ENCODE measurements at places on chromosomes 7 and 10.

GRCh38 chr7:156773966-156774365 is 119.0 kb downstream of the LMBR1 start:
- DNase-seq = no peak

DNA sequence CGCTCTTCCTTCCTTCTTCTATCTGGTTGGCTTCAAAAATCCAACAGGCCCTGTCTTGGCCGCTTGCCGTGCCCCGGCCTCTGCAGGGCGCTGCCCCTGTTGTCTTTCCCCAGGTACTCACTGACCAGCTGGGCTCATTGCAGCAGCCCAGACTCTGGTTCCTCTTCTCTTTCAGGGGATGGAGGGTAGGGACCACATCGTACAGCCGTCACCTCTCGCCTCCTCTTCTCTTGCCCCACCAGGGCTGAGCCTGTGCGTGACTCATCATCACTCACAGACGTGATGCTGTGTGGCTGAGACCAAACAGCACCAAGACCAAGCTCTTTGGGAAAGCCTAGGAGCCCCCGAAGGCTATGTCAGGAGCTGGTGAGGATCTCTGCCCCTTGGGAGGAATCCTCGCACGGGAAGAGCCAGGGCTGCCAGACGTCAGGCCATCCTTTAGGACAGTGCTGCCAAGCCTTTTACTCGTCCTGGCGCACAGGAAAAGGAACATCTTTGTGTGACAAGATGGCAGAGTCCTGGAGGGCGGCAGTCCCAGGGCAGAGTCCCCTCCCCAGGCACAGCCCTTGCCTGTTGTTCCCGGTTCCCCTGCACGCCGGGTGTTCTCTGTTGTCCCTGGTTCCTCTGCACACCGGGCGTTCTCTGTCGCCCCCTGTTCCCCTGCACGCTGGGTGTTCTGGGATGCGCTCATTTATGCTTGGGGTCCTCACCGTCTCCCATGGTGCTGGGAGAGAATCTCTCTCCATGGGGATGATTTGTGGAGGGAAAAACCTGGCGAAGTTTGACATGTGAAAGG is 188.5 kb upstream of the SHH start:
- no peak for DNase-seq

- DNase-seq = no peak
Observed at GRCh38 chr10:71526653-71527052, 129.9 kb downstream of the CDH23 start.

DNA sequence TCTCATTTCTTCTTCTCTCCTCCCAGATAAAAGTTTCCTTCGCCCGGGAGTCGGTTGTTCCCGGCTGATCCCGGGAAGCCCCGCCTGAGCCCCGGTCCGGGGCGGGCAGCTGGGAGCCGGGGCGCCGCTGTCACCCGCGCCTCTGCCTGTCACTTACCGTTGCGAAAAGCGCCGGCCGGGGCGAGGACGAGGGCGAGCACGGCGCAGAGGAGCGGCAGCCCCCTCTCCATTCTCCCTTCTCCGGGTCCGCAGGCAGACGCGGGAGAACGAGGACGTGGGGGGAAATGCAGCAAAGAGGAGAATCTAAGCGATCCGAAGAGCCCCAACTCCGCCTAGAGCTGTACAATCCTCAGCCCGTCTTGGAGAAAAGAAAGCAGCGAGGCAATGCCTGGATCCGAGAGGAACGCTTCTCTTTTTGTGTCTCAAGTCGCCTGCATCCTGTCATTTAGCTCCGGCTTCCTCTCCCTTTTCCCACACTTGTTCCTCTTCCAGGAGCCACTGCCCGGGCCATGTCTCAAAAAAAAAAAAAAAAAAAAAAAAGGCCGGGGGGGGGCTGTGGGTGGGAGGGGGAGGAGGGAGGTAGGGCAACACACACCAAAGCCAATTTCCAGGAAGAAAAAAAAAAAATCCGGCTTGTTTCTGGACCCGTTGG is at the start of gene NRP1:
Gene NRP1 (minus strand): TSS at position 515 of the 652 bp plus-strand sequence. CDS start 285 bp downstream, at position 230.
- DNase-seq = no peak

- no peak for DNase-seq
Observed at GRCh38 chr10:80579849-80580637, 42.3 kb downstream of the SH2D4B start.

DNA sequence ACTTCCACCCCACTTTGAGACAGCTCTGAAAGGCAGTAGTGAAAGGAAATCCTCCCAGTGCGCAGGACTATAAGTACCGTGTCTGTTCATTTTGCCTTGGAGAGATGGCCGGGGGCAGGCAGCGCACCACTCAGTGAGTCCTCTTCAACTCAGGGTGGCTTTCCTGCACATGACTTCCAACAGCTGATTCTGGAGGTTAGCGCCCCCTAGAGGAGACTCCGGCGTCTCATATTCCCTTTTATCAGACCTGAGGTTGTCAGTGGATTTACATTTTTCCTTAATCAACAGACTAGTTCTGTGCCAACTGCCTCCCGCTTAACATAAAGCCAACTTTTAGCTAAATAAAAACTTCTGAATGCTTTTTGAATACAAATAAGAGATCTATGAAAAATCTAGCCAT is 101.0 kb downstream of the HERPUD2 start:
- DNase-seq = no peak

GRCh38 chr7:95316588-95316987 is 7.7 kb downstream of the PON1 start:
- DNase-seq = no peak

DNA sequence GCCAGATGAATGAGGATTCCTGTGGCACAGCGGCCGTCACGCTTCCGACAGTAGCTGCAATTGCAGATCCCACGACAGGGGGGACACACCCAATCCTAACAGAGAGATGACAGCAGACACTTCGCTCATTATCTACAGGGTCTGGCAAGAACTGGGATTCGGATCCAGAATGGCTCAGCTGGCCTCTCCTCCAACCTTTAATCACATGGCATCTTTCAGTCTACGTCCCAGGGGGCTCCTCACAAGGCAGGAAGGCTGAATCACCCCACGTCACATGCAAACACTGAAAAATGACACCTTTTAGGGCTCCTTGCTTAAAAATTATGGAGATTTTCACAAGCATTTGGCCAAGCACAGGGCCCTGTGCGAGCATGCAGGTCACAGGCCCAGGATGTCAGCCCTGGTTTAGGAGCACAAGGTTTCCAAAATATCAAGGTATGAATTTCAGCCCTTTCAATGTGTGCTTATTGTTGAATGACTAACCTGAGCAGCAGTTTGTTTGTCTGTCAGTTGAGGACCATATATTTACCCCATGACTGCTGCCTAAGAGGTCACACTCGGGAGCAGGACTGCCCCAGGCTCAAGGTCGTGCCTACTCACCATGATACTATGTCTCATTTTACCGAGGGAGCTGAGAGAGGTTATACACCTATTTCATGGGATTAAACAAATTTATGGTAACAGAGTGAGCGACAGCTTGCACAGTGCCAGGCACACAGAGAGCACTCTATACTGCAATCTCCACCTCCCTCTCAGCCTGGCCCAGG is 42.5 kb downstream of the CDCA7L start:
- no peak for DNase-seq

DNA sequence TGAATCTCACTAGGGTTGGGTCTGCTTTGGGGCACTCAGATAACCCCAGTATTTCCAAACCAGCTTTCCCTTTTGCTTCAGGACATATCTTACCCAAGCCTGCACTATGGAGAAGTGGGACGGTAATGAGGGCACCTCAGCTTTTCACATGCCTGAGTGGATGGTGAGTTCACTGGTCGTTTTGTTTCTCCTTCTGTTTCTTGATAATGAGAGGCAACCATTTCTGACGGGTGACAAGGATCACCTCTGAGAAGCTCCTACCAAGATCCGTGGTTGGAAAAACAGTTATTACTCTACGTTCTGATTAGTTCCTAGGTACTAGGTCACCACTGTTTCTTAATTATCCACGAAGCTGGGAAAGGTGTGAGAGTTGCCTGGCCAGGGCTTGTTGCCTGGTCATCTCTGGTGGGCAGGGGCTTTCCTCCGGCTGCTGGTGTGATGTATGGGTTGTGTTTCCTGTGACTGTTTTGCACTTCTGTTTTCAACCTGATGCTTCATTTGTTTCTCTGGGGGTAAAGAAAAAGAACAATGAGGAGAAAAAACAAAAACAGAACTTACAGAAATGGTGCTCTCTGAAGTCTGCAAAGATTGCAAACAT is 65.7 kb upstream of the STRIP2 start:
- DNase-seq = no peak

DNA sequence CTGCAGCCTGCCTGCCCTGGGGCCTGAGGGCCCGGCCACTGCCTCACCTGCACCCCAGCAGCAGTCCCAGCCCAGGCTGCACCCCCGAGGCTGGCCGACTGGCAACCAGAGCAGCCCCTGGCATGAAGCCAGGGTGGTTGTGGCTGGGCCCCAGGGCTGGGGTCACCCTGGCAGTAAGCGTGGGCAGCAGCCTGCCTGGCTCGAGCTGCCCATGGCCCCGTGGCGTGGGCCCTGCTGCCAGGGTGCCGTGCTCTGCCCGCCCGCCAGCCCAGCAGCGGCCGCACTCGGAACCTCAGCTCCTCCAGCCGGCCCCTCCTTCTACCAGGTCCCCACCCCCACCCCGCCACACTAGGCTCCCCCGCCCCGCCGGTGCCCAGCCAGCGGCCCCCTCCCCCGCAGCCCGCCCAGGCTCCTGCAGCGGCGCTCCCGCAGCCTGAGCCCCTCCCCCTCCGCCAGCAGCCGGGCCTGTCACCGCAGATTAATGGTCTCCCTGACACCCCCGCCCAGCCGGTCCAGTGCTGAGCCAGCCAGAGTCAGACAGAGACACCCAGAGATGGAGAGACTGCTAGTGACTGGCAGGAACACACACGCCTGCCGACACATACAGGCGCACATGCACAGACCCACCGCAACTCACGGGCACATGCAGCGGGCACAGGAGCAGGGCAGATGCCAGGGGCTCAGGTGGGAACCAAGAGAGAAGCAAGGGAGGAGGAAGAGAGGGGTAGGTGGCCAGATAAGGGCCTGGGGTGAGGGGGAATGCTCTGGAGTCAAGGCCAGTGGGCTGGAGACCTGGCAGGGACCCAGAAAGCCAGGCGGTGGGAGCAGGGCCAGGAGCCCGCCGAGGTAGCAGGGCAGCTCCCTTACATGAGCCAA is 22.4 kb downstream of the KCNH2 start:
- DNase-seq = no peak

GRCh38 chr7:133015888-133016287 is 66.0 kb downstream of the CHCHD3 start:
- DNase-seq = no peak

DNA sequence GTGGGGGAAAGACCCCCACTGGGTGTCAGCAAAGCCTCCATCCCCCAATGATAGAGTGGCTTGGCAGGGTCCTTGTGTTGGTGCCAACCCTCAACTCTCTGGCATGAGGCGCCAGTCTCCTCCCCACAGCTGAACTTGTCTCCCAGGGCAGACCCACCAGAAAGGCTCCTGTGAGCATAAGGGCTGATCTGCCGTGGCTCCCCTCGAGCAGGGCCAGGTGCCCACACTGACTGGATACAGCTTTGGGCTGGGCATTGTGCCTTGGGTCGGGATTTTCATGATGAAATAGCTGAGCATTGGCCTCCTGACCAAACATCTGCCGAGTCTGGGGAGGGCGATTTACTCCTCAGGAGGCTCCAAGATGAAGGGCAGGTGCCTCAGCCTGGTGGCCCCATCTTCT is 68.1 kb upstream of the NPTX2 start:
- DNase-seq = no peak

GRCh38 chr10:79285315-79286197 is 61.7 kb upstream of the PPIF start:
- no peak for DNase-seq

DNA sequence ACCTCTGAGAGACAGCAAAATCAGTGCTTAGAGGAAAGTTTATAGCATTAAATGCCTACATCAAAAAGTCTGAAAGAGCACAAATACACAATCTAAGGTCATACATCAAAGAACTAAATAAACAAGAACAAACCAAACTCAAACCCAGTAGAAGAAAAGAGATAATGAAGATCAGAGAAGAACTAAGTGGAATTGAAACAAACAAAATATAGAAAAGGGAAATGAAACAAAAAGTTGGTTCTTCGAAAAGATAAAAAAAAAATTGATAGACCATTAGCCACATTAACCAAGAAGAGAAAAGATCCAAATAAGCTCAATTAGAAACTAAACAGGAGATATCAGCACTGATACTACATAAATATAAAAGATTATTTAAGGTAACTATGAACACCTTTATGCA is 280.0 kb upstream of the NRG3 start:
- no peak for DNase-seq

- no peak for DNase-seq
Observed at GRCh38 chr7:130500463-130500862, 8.6 kb downstream of the MEST start.

DNA sequence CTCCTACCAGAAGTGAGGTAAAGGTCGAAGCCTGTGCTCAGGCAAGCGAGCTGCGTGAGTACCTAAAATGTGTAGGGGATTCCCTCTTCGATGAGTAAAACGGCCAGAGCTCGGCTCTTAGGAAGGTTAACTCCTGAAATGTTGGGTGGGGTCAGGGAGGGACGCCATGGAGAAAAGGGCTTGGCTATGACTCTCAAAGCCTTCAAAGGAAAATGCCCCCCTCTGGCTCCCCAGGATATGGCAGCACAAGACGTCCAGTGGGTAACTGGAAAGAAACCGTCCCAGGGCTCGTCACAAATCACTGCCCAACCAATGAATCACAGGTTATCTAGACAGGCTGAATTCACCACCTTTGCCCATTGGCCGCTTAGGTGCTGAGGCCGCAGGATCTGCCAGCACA is 58.0 kb downstream of the CALML3 start:
- no peak for DNase-seq

DNA sequence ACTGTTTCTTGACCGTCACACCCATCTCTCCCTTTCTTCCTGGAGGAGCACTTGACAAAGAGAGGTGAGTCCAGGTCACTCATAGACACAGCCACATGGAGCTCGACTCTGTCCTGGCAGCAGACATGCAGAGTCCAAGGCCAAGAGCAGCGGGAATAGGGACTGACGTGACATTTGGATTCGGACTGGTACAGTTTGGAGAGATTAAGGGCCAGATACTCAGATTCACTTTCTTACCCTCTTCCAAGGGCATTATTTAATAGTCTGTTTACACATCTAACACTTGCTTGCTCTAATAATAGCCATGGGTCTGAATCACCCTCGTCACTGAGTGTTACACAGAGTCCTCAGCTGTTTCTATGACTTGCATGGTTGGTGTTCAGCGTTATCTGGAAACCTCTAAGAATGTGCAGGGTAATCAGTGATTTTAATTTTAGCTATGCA is 39.2 kb upstream of the OTUD1 start:
- DNase-seq = peak; percentile 58

DNA sequence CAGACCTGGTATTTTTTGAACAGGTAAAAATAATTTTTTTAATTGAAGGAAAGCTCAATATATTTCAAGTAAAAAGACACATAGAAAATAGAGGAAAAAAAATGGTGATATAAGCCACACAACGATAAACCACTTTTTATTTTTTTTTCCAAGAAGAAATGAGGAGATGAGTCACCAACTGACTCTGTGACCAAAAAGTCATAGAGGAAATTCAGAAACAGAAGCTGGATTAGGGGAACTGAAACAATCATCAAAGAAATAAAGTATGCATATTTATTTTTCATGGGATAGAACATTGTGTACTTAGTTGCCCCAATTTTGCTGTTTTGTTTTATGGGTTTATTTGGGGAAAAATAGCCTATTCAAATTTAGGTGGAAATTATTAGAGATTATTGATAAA is 176.8 kb upstream of the AGR3 start:
- peak; percentile 21 for DNase-seq
